Frontal cortex (tissue), 4 donors: ENCODE measurements at places on chromosomes 1 and 21. TPM values are rescaled to one million over a fixed set of nuclear protein-coding genes. Genes with fewer than 3 reads are reported as not detected.

The C1QC gene
- 7.3 TPM for total RNA-seq

The ESPN gene
- total RNA-seq = not detected

The GBP5 gene
- total RNA-seq = under 0.01 TPM

The OR2T35 gene
- total RNA-seq = under 0.01 TPM

The NOL9 gene
- 35.9 TPM for total RNA-seq

The HES2 gene
- not detected for total RNA-seq

The CYYR1 gene
- total RNA-seq = 1.6 TPM

The FCRL5 gene
- total RNA-seq = not detected

The HSPG2 gene
- 4.5 TPM for total RNA-seq

The RABIF gene
- 15.5 TPM for total RNA-seq

The CD1D gene
- 0.41 TPM for total RNA-seq

The DESI2 gene
- 37.9 TPM for total RNA-seq

The PLA2G2D gene
- total RNA-seq = not detected

The SPRR2E gene
- total RNA-seq = not detected

The KPRP gene
- total RNA-seq = not detected

The GRHL3 gene
- not detected for total RNA-seq

The COL9A2 gene
- total RNA-seq = 6.9 TPM

The NKAIN1 gene
- 28.1 TPM for total RNA-seq
